ENCODE measurements at places on chromosomes 11 and 22. TPM values are rescaled to one million over a fixed set of nuclear protein-coding genes. Genes with fewer than 3 reads are reported as not detected.

Gene TIMM10B
- 24.8 TPM for total RNA-seq

Gene C11orf21
- total RNA-seq: 0.08 TPM

Gene DEUP1
- total RNA-seq: not detected

- no peak for ATAC-seq
Observed at GRCh38 chr11:12199231-12199948, 89.0 kb downstream of the MICAL2 start.

- ATAC-seq: no peak
Observed at GRCh38 chr11:126336671-126337101, 18.8 kb upstream of the ST3GAL4 start.

DNA sequence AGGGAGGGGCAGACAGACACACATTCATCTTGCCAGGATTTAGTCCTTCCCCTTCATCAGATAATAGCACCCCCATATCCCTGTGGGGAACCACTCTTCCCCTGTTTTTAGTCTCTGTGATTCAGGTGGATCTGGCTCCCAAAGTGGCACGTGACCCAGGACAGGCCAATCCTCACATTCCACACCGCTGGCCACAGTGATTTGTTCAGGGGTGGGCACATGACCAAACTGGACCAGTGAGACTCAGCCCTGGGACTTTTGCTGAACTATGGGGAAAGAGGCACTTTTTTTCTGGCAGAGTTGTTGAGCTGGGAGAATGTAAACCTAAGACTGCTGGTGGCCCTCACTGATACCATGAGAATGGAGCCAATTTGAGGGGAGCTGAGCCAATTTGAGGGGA, 19.1 kb upstream of the KCNJ11 start:
- ATAC-seq: no peak

- ATAC-seq: no peak
Observed at GRCh38 chr11:15750535-15751308, 605.6 kb downstream of the SOX6 start.

- ATAC-seq: no peak
Observed at GRCh38 chr22:36196254-36197064, 5.2 kb downstream of the APOL4 start.

Measured in esophagus mucosa (tissue), 1 donor.